SK-N-SH (cell line): ENCODE measurements at places on chromosomes 16 and 17.
A peak's percentile ranks its signal among the peaks of the same experiment; 100 is the strongest.

GRCh38 chr17:79215631-79216030 lies 141.0 kb downstream of the ENGASE start:
- no peak for DNase-seq

DNA sequence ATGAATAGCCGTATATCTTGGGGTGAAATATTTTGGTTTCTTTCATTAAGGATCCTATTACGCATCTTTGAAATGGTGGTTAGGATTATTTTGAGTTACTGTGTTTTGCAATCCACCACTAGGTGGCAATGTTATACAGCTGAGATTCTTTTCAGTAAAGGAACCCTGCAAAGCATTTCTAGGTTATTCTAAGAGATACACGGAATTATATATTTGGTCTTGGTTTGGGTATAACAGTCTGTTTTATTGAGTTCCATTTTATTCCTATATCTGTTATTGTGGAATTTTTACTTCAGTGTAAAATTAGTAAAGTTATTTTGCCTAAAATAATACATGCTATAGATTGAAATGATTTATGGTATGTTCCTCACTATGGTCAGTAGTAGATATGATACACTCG lies 62.9 kb upstream of the CPHXL start:
- peak; percentile 58 for DNase-seq

GRCh38 chr17:82457073-82457928 lies 1.2 kb upstream of the NARF start:
- DNase-seq: no peak

DNA sequence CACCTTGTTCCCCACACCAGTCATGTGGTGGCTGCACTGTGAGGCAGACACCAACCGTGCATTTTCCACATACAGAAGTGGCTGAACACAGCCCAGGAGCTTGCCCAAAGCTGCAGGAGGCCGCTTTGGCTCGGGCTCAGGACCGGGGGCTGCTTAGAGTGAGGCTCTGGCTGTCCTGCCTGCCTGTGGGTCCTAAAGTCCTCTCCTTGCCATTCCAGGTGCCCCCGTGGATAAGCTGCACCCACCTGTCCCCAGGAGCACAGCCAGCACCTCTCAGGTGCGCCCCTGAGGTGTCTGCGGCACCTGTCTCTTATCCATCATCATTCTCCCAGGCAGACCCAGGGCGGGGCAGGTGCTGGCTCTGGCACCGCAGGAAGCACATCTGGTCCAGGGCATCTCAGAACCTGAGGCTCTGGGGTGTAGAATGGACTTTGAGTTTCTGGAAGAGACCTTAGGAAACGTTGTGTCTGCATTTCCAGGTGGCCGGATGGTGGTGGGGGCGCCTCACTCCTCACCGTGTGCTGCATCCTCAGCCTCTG lies 180.5 kb upstream of the ZNF469 start:
- no peak for DNase-seq

DNA sequence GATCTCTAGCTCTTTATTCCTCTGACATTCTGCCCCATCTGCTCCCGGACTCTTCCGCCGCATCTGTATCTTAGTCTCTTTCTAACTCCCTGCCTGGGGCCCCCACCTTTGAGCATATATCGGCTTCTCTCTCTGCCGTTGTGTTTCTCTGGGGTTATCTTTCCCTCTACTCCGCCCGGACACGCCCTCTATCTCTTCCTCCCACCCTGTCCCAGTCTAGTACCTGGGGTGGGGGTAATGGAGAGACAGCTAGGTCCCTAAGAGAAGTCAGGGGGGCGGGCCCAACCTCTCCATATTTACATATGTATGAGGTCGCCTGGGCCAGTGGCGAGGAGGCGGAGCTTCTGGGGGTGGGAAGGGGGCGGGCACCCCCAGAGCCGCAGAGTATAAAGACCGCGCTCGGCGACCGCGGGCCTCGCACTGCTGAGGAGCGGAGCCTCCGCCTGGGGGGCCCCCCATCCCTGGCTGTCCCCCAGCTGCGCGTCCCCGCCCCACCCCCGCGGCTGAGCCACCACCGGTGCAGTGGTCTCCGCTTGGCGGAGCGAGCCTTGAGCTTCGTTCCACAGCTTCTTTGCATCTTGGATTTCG lies at the start of gene ATP1B2:
ATP1B2 (plus strand) TSS at position 418 of the 588 bp plus-strand sequence. CDS start 593 bp downstream, outside the sequence.
- peak; percentile 95 for DNase-seq

DNA sequence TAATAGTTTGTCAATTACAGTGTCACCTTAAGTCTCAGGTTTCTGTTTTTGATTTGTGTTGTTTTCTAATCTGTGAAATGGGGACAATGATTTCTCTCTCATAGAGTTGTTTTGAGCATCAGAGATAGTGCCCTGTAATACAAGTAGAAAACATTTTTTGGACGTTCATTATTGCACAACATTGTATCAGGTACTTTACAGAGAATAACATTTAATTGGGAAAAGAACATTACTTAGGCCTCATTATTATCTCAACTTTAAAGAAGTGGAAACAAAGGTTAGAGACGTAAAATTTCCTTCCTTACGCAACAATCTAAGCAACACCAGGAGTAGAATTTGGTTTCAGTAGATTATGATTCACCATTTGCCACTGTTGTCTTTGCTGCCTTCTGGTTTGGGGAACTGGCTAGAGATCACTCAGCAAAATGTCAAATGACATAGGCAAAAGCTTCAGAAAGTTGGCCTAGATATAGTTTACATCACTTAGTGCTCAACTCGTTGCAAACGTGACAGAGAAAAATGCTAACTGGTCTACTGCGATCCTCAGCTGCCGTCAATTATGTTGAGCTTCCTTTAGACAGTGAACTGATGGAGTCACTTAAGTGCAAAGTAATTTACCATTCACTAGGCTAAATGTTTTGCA lies 1026.8 kb downstream of the CDH11 start:
- DNase-seq: no peak

GRCh38 chr17:50582741-50583140 lies 22.2 kb downstream of the CACNA1G start:
- DNase-seq: no peak

DNA sequence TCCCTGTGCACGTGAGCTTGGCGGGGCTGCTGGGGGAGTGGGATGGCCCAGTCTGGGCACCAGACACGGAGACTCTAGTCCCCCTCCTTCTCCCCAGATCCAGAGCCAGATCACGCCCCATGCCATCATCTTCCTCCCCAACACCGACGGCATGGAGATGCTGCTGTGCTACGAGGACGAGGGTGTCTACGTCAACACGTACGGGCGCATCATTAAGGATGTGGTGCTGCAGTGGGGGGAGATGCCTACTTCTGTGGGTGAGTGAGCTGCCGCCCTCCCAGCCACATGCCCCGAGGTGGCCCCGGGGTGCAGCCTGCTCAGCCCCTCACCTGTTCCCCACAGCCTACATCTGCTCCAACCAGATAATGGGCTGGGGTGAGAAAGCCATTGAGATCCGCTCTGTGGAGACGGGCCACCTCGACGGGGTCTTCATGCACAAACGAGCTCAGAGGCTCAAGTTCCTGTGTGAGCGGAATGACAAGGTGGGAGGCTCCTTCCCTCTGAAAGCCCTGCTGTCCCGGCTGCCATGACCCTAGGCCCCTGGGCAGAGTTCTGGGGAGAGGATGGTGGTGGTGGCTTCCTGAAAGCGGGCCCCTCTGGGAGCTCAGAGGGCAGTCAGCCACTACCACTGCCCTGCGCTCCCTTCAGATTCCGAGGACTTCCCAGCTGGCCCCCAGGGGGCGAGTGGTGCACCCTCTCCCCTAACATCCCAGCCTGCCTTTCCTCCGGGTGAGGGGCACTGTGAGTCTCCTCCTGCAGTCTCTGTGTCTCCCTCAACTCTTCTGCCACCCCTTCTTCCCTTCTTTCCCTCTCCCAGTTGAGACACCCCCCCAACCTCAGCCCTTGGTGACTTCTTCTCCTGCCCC lies 2.8 kb upstream of the C17orf107 start:
- no peak for DNase-seq

DNA sequence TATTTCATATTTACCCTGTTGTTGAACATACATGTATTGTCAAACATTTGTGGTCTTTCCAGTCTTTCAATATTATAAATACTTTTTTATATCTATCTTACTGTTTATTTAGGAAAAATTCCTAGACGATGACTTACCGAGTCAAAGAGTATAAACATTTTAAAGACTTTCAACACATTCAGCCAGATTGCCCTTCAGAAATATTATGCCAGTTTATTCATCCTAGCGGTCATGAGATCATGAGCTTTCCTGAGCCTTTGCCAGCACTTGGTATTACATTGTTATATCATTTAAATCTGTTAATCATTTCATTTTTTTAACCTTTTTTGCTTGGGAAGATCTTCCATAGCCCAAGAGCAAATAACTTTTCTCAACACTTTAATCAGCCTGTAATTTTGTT lies 197.4 kb downstream of the SPECC1 start:
- DNase-seq: no peak

GRCh38 chr17:81794509-81794908 lies 9.4 kb upstream of the GCGR start:
- no peak for DNase-seq

DNA sequence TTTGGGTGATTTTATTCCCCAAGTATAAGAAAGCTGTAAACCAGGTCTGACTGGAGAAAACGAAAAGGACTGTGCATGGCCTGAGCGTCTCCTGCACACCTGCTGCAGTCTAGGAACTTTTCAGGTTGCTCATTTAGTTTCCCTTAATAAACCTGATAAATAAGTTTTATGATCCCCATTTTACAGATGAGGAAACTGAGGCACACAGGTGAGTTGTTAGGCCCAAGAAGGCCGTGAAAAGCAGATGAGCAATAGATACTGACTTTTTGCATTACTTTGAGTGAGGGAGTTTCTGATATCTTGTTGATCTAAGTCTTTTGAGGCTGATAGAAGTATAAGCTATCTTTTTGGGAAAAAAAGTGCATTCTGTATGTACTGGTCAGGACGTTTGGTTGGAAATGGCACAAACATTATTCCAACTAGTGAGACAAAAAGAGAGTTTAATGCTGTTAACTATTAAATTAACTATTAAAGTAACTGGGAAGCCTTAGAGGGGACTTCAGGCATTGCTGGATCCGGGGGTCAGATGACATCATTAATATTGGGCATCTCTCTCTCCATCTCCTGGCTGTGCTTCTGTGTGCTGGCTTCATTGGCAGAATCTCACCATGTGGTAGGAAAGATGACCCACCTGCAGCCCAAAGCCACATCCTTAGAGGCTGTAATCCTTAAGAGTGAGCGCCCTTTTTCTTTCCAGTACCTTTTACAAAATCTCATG lies 163.4 kb downstream of the CMIP start:
- DNase-seq: no peak

- DNase-seq: no peak
Observed at GRCh38 chr16:85412911-85413520, 200.1 kb upstream of the GSE1 start.

DNA sequence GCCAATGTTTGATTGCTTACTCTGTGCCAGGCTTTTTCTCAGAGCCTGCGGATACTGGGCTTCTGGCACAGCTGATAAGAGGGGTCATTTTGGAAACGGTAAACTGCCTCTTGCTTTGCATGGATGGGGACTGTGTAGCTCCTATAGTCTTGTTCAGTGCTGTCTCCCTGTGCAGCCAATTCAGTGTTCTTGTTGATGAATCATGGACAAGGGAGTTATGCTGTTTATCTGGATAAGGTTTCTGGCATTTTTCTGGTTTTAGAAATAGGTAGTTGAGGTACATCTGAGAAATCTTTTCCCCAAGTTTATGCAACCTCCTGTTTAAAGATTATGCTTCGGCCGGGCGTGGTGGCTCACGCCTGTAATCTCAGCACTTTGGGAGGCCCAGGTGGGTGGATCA lies 16.7 kb upstream of the TANGO6 start:
- DNase-seq: no peak

GRCh38 chr17:46794318-46794717 lies 24.2 kb downstream of the WNT3 start:
- DNase-seq: no peak

- no peak for DNase-seq
Observed at GRCh38 chr16:80150978-80151721, 389.6 kb upstream of the DYNLRB2 start.

DNA sequence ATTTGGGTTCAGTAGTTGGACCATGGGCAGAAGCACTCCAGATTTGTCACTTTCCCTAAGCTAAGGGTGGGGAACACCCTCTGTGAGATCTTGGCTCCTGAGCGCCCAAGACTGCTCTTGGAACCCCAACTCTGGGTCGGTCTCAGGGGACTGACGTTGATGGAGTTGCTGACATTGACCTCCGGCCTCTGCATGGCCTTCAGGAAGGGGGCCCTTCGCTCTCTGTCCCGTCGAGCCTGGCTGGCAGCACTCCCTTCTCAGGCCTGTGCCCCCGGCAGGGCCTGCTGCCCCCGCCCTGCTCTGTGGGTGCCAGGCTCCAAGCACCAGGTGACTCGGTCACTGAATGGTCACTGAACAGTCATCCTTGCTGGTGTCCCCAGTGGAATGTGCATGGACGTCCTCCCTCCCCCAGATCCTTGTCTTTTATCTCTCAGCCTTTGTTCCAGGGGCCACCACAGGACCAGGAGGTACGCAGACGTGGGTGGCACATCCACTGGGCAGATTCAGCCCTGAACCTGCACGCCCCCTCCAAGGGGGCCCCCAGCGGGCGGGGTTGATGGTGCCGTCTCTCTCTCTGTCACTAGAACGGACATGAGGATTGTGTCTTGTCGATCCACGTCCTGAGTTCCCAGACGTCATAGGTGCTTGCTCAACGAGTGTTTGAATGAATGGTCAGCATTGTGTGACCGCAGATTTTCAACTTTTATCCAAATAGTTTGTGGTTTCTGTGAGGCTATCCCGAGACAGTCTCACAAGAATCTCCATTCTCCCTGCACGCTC lies 314.5 kb downstream of the SEC14L1 start:
- DNase-seq: no peak

GRCh38 chr17:15412606-15413005 lies 54.8 kb downstream of the CDRT4 start:
- no peak for DNase-seq

DNA sequence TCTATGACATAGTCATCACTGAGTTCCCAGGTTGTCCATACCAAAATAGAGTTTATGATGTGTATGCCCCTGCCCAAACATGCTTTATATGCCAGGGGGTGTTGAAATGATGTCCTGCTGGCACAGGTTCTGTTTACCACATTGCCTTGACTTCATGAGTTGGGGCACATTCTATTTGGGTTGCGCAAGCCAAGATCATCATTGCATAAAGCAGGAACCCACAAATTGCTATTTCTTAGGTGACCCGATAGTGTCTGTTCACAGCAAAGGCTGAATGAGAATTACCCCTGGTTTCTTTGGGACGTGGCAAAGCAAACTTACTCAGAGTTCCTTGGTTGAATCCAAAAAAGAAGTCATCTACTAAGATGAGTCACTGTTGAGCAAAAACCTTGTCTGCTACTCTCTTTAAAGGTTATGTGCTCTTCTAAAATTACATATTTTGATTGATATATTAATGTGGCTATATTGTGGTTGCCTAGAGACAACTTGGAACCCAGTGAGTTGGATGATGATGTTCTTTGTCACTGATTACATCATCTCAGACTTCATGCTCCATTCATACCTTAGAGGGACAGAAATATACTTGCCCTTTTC lies 912.6 kb upstream of the SOX9 start:
- DNase-seq: no peak

- no peak for DNase-seq
Observed at GRCh38 chr16:88453217-88453531, at the start of gene ZFPM1. Gene ZFPM1 (plus strand): TSS chr16:88453280. CDS start chr16:88453639, 359 bp downstream.
